ENCODE measurements at places on chromosomes 2 and 18.

- DNase-seq, result no peak
Observed at GRCh38 chr2:41711736-41712135, 336.1 kb upstream of the PKDCC start.

DNA sequence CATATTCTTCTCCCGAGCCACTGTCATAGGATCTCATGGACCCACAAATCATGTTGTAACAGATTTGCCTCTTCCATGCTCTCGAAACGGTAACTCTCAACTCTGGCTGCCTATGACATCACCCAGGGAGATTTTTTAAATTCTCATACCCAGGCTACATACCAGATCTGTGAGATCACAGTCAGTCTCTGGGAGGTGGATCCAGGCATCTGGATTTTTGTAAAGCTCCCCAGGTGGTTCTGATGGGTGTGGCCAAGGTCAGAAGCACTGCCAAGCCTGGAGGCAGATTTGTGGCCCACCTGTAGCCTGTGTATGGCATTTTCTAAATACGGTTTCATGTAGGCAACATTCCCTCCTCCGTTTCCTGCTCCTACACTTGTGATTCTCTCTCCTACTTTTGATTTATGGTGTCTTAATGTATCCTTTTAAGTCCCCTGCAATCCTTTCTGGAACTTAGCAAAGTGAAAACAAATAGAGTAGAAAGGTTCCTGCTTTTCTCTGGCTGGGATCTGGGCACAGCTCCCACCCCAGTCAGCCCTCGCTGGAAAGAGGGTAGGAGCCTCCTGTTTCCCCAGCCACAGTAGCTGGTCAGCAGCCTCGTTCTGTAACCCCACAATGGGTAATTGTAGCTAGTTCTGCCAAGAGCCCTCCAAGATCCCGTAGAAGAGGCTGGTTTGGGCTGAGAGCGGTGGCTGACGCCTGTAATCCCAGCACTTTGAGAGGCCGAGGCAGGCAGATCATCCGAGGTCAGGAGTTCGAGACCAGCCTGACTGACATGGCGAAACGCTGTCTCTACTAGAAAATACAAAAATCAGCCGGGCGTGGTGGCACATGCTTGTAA, 96.2 kb downstream of the KLHL29 start:
- no peak for DNase-seq

DNA sequence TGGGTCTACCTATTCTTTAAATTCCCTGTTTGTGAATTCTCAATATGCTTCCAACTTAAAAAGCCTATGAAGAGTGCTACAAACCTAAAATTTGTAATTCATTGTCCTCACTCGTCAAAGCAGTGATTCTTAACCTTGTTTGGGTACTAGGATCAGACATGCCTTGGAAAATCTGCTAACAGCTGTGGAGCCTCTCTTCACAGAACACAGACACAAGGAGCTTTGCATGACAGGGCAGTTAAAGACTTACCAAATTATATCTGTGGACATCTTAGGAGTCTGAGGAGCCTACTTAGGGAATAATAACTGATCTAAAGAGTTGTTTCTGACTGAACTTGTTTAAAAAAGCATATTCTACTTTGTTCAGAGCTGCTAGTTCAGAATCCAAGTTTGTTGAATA, 38.1 kb downstream of the TMEM87B start:
- no peak for DNase-seq

- no peak for DNase-seq
Observed at GRCh38 chr2:85794491-85795121, 40.8 kb downstream of the ATOH8 start.

- no peak for DNase-seq
Observed at GRCh38 chr2:24490181-24490689, 819 bp upstream of the NCOA1 start.

DNA sequence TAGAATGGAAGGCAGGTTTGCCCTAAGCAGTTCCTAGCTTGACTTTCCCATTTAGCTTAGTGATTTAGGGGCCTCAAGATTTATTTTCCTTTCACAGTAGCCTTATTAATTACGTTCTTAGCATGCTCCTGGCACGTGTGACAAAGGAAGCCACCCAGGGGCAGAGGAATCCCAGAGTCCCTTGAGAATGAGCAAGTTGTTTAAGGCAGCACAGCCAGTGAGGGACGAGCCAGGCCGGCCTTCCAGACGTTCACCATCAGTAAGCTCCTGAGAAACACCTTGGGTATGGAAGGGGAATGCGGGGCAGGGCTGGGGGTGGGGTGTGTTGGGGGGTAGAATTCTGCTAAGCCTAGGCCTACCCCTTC, 76.3 kb downstream of the SOWAHC start:
- DNase-seq, result no peak

- no peak for DNase-seq
Observed at GRCh38 chr2:172702451-172702850, 33.2 kb upstream of the RAPGEF4 start.

GRCh38 chr18:26741048-26741447, 124.5 kb downstream of the AQP4 start:
- no peak for DNase-seq

GRCh38 chr18:649341-649740, 8.1 kb upstream of the TYMS start:
- DNase-seq, result no peak

- DNase-seq, result no peak
Observed at GRCh38 chr18:76713432-76713831, 108.9 kb upstream of the ZNF236 start.

DNA sequence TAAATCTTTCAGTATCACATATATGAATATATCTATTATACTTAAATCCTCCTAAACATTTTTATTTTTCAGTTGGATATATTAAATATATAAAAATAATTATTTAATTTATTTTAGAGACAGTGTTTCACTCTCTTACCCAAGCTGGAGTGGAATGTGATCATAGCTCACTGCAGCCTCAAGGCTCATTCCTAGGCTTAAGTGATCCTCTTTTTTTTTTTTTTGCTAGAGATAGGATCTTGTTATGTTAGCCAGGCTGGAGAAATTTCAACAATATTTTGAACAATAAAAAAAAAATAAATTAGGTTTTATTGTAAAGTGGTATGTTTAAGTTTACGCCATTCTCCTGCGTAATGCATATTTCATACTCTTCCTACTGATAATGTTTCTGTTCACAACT, 4.2 kb downstream of the SPAST start:
- DNase-seq, result no peak

- no peak for DNase-seq
Observed at GRCh38 chr2:216690853-216691741, 4.3 kb downstream of the IGFBP5 start.

- no peak for DNase-seq
Observed at GRCh38 chr2:96656540-96656939, 14.0 kb downstream of the FER1L5 start.

DNA sequence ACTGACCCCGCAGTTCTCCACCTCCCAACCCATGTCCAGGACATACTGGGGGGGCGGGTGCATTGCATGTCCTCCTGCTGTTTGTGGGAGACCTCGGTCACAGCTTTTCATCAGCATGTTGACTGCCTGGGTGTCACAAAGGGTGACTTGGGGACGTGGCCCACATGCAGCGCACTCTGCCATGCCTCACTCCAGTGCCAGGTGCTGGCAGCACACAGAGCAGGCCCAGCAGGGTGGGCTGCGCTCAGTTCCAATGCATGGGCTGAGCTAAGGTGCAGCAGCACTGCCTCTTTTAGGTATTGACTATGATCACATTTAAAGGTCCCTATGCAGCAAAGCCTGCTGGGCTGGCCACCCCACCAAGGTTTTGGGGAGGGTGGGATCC, 261.9 kb upstream of the SALL3 start:
- DNase-seq, result no peak

Measured in T-cell (primary cell).